ENCODE measurements at places on chromosomes 4 and X. TPM values are rescaled to one million over a fixed set of nuclear protein-coding genes. Genes with fewer than 3 reads are reported as not detected.
A peak's percentile ranks its signal among the peaks of the same experiment; 100 is the strongest.

DNA sequence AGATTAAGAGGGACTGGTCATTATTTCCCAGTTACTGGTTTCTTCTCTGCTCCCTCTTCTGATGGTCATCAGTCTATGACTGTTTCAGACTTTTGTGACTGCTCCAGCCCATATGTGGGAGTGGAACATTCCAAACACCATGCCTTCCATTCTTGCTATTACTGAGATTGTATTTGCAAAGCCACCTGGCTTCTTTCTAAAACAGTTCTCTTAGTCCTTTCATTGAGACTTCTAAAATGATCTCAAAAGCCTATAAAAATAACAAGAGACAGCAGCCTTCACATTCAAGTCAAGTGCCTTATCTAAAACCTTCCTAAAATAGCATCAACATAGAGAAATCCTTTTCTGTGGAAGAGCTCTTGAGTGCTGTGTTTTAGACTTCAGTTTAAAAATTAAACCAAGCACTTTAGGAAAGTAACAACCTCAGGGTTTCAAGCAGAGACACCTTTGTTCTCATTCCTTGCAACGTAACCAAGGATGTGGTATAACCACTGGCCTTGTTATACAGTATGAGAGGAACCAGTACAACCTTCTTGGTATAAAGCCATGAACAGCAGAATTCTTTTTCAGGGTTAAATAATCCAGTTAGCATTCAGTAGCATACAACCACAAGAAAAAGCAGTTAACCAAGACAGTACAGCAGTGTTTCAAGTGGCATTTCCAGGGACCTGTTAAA lies 97.1 kb downstream of the NFKB1 start:
- peaks cover 7% of the 10 kb centered on the region for H3K4me1 ChIP-seq
- no peaks in the 10 kb centered on the region for H3K27me3 ChIP-seq
- DNase-seq, result peak; percentile 40
- no peak overlapping the region for H3K27ac ChIP-seq
- H3K36me3 ChIP-seq, result peaks cover 33% of the 10 kb centered on the region

DNA sequence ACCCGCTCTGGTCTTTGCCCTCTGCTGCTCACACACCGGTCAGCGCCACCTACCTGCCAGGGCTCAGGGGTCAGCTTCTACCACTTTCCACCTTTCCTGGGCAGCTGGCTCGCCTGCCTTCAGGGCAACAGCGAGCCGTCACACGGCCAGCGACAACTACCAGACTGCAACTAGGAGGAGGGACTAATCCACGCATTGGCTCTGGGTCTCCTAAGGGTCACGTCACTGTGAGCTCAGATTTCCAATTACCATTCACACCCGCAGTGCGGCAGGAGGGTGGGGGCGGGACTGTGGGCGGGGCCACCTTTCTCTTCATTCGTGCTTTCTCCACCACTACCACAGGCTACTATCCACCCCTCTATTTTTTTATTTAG lies at the start of gene BEX5:
Gene BEX5 (minus strand): TSS at position 172 of the 374 bp plus-strand sequence. CDS start 1,712 bp downstream, outside the sequence.
- H3K27ac ChIP-seq, result no peak within 1 kb of the TSS
- no peaks in the 10 kb centered on the region for H3K4me1 ChIP-seq
- peak within 1 kb of the TSS; percentile 64 for H3K4me3 ChIP-seq
- peak; percentile 54 for DNase-seq
- no peaks in the 10 kb centered on the region for H3K27me3 ChIP-seq

The UCHL1 gene
- total RNA-seq, result 443 TPM

- H3K4me3 ChIP-seq, result no peak overlapping the region
- peaks cover 13% of the 10 kb centered on the region for H3K4me1 ChIP-seq
- no peaks in the 10 kb centered on the region for H3K36me3 ChIP-seq
- DNase-seq, result peak; percentile 68
- no peak overlapping the region for H3K27ac ChIP-seq
Measured at GRCh38 chr4:82905205-82905604, 4.7 kb downstream of the THAP9 start.

- H3K27ac ChIP-seq, result no peak overlapping the region
- H3K36me3 ChIP-seq, result no peaks in the 10 kb centered on the region
- H3K27me3 ChIP-seq, result no peaks in the 10 kb centered on the region
- no peak for DNase-seq
Measured at GRCh38 chr4:72119946-72120345, 88.1 kb downstream of the NPFFR2 start.

GRCh38 chr4:16830081-16830480 lies 68.4 kb downstream of the LDB2 start:
- H3K4me3 ChIP-seq, result no peak overlapping the region
- H3K4me1 ChIP-seq, result peaks cover under 1% of the 10 kb centered on the region
- no peak overlapping the region for H3K27ac ChIP-seq
- H3K36me3 ChIP-seq, result no peaks in the 10 kb centered on the region
- no peaks in the 10 kb centered on the region for H3K27me3 ChIP-seq

The PDE5A gene
- total RNA-seq, result 13.8 TPM

DNA sequence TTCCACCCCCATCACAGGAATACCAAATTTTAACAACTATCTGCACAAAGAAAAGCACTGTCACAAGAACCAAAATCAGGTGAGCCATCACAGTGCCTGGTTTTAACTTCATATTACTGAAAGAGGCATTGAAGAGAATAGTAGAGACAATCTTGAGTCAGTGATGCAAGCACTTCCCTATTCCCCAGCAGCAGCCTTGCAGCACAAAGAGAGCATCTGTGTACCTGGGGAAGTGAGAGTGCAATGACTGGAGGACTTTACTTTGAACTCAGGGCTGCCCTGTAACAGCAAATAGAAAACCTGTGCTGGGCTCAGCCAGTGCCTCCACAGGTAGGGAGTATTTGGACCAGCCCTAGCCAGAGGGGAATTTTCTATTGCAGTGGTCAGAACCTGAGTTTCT lies 361.8 kb downstream of the TEX13C start:
- no peak for DNase-seq
- no peak overlapping the region for H3K4me3 ChIP-seq
- no peaks in the 10 kb centered on the region for H3K4me1 ChIP-seq
- H3K27ac ChIP-seq, result no peak overlapping the region
- no peaks in the 10 kb centered on the region for H3K27me3 ChIP-seq

The MAGEA6 gene
- not detected for total RNA-seq

The PLS3 gene
- 136 TPM for total RNA-seq

DNA sequence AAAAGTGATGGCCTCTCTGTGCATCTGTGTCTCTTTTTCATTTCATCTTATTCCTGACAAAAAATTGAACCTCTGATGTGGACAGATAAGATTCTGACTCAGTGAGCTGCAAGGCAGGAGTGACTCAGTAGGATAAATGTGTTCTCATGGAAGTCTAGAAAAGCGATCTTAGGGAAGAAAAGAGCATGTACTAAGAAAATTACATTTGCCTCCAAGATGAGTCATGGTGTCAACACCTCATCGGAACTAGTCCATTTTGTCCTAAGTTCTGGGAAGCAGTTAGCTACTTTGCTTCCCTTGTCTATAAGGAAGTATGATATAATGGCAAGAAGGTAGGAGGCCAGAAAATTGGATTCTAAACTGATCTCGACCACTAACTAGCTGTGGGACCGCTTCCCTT lies 83.5 kb upstream of the AFF2 start:
- H3K4me1 ChIP-seq, result no peaks in the 10 kb centered on the region
- H3K27me3 ChIP-seq, result no peaks in the 10 kb centered on the region
- DNase-seq, result peak; percentile 67
- no peak overlapping the region for H3K4me3 ChIP-seq
- no peak overlapping the region for H3K27ac ChIP-seq

The LDB2 gene
- 79.7 TPM for total RNA-seq

The GUCY1B1 gene
- 2.1 TPM for total RNA-seq

- H3K27me3 ChIP-seq, result no peaks in the 10 kb centered on the region
- peaks cover 1% of the 10 kb centered on the region for H3K36me3 ChIP-seq
- H3K27ac ChIP-seq, result no peak overlapping the region
Measured at GRCh38 chrX:47214435-47215077, 3.9 kb upstream of the CDK16 start.

- no peak overlapping the region for H3K4me3 ChIP-seq
- no peaks in the 10 kb centered on the region for H3K4me1 ChIP-seq
- DNase-seq, result no peak
- H3K27me3 ChIP-seq, result no peaks in the 10 kb centered on the region
Measured at GRCh38 chr4:137345597-137345996, 186.7 kb downstream of the PCDH18 start.

DNA sequence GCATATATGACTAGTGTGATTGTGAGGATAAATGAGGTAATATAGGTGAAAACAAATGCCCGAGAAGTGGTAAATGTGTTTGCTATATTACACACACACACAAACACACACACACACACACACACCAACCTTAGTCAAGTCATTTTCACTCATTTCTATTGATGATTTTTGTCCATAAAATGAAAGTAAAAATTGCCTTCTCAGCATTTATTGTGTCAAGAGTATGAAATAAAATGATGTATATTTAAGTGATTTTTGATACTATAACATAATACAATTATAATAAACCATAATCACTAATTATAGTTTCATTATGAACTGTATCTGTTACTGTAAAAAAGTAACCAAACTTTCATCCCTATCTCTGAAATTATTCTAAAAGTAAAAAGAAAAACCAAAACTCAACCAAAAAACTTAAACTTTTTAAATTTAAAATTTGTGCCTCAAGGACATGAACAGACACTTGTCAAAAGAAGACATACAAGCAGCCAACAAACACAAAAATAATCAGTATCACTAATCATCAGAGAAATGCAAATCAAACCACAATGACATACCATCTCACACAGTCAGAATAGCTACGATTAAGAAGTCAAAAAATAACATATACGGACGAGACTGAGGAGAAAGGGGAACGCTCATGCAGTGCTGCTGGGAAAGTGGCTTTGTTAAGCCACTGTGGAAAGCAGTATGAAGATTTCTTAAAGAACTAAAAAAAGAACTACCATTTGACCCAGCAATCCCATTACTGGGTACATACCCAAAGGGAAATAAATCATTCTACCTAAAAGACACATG lies 601.0 kb downstream of the TMA16 start:
- no peak for DNase-seq
- H3K27ac ChIP-seq, result no peak overlapping the region
- H3K4me3 ChIP-seq, result no peak overlapping the region

GRCh38 chr4:57117491-57117890 lies 7.3 kb upstream of the IGFBP7 start:
- no peak overlapping the region for H3K27ac ChIP-seq
- no peak overlapping the region for H3K4me3 ChIP-seq
- H3K36me3 ChIP-seq, result no peaks in the 10 kb centered on the region
- no peak for DNase-seq
- no peaks in the 10 kb centered on the region for H3K27me3 ChIP-seq

The SERPINA7 gene
- total RNA-seq, result not detected

The HGFAC gene
- not detected for total RNA-seq

GRCh38 chr4:174538123-174538875 lies 16.0 kb upstream of the HPGD start:
- 0 out of 2 replicates have a peak, but pooled peaks cover 8% of the 10 kb centered on the region for H3K27me3 ChIP-seq
- no peak for DNase-seq
- no peak overlapping the region for H3K27ac ChIP-seq
- no peak overlapping the region for H3K4me3 ChIP-seq
- no peaks in the 10 kb centered on the region for H3K4me1 ChIP-seq

DNA sequence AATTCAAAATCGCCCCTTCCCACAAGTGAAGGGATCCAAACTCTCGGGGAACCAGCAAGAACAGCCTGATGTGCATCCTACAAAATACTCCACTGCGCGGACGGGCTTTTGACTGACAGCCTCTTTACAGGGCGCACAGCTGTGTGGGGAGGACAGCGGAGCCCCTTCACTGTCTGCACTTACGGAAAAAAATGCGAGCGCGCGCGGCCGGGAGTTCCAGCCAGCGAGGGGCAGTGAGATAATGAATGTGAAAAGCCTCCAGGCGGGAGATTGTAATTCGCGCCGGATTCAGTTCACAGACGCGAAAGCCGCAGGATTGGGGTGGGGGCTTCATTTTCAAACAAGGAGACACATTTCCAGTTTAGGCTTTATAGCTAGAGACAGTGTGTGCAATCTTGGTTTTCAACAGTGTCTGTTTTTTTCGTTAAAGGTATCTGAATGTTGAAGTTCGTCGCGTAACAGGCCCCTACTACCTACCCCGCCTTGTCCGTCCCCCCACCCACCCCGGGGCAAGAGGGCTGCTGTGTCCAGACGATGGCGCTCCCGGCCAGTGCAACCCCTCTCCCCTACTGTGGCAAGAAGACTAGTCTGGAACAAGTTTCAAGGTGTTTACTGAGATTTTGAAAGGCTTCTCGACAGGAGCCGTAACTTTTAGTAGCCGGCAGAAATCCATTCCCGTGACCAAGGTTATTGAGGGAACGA lies 1.7 kb upstream of the GPR50 start:
- H3K27ac ChIP-seq, result no peak overlapping the region
- no peaks in the 10 kb centered on the region for H3K4me1 ChIP-seq
- DNase-seq, result no peak
- H3K27me3 ChIP-seq, result no peaks in the 10 kb centered on the region

The PNMA6F gene
- not detected for total RNA-seq

DNA sequence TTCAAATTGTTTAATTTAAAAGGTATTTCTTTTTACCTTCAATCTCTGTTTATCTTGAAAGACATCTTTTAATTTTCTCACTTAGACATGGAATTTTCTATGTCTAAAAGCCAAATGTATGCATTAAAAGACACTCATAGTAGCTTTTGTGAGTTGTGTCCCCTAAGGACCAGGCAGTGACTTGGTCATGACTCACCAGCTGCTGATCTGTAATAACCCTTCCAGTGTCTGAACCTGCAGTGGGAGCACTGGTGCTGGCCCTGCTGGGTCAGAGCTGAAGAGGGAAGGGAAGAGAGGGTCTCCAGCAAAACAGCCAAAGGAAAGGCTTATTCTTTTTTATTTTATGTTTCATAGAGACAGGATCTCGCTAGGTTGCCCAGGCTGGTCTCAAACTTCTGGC lies 31.1 kb upstream of the SH3D19 start:
- DNase-seq, result peak; percentile 72
- no peak overlapping the region for H3K27ac ChIP-seq
- no peaks in the 10 kb centered on the region for H3K36me3 ChIP-seq
- peaks cover 8% of the 10 kb centered on the region for H3K4me1 ChIP-seq

GRCh38 chrX:69320116-69320515 lies 154.9 kb upstream of the PJA1 start:
- H3K36me3 ChIP-seq, result no peaks in the 10 kb centered on the region
- no peak overlapping the region for H3K4me3 ChIP-seq
- no peaks in the 10 kb centered on the region for H3K4me1 ChIP-seq

DNA sequence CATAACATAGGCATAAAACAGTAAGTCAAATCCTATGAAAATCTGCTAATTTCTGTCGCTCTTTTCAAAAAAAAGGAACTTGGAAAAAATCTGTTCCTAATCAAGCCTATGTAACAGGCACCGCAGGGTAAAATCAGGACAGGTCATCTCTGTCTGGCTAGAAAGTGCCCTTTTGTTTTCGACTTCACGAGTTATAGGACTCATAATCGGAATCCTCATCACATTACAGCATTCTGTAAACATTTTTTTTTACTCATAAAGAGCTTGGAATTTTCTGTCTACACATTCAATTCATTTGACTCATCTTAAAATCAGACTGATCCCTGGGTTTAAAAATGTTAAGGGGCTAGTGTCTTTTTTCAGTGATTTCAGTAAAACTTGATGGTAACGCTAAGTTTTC lies 181.7 kb upstream of the TBC1D9 start:
- peak overlapping the region; percentile 65 for H3K27ac ChIP-seq
- H3K4me1 ChIP-seq, result peaks cover 43% of the 10 kb centered on the region
- H3K27me3 ChIP-seq, result no peaks in the 10 kb centered on the region

- no peak for DNase-seq
- no peak overlapping the region for H3K27ac ChIP-seq
- no peaks in the 10 kb centered on the region for H3K36me3 ChIP-seq
- no peaks in the 10 kb centered on the region for H3K4me1 ChIP-seq
- H3K4me3 ChIP-seq, result no peak overlapping the region
- peaks cover 10% of the 10 kb centered on the region for H3K27me3 ChIP-seq
Measured at GRCh38 chr4:56696056-56696455, 15.0 kb upstream of the HOPX start.

- no peak overlapping the region for H3K4me3 ChIP-seq
- H3K36me3 ChIP-seq, result no peaks in the 10 kb centered on the region
- no peak for DNase-seq
- H3K4me1 ChIP-seq, result peaks cover 3% of the 10 kb centered on the region
Measured at GRCh38 chr4:37973441-37973840, 13.2 kb downstream of the PTTG2 start.

The GAK gene
- 86.7 TPM for total RNA-seq

The CYSLTR1 gene
- not detected for total RNA-seq
